Daoy (cell line): ENCODE measurements at places on chromosomes 4 and X. TPM values are rescaled to one million over a fixed set of nuclear protein-coding genes. Genes with fewer than 3 reads are reported as not detected.
A peak's percentile ranks its signal among the peaks of the same experiment; 100 is the strongest.

PAQR3 gene
- 13.5 and 15.3 TPM in 2 replicates for total RNA-seq

- DNase-seq, result no peak
Measured at GRCh38 chr4:40933272-40934053, 183.7 kb downstream of the NSUN7 start.

CFAP47 gene
- total RNA-seq, result 0.06 and 0.17 TPM in 2 replicates

FOXR2 gene
- total RNA-seq, result 6.0 and 7.2 TPM in 2 replicates

DNA sequence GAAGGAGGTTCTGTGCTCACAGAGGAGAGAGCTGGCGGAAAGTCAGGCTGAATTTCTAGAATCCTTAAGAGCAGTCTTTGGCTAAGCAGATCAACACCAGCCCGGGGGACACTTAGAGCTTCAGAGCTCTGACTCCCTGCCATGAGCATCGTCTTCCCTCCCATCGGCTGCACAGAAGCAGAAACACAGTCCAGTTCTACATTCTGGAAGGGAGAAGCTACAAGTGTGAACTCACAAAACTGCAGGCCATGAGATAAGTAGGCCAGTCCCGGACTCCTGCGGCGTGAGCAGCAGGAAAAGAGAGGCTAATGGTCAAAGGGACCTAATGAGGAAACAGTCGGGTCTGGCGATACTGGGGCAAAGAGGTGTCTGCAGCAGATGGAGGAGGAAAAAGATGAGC lies 211.5 kb downstream of the DHX15 start:
- DNase-seq, result no peak

PAGE4 gene
- not detected in 2 replicates for total RNA-seq

RPL34 gene
- 621 and 803 TPM in 2 replicates for total RNA-seq

- DNase-seq, result no peak
Measured at GRCh38 chr4:124201636-124202035, 510.9 kb downstream of the ANKRD50 start.

GYPA gene
- not detected in 2 replicates for total RNA-seq

PDE5A gene
- 8.3 and 12.8 TPM in 2 replicates for total RNA-seq

DNA sequence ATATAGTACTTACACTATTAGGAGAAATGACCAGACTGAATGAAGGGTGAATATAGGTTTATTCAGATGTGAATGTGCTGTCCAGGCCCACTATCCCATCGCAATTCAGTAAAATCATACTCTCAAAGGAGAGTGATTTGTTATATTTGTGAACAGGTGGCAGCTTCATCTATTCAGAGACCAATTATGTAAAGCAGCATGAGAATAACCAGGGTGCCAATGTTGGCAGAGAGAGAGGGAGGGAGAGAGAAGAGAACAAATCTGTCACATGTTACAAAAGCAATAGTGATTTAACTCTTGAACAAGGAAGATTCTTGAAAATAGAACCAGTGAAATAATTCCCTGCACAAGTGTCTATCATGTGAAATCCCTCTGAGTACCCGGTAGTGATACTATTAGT lies 38.9 kb upstream of the TLL1 start:
- DNase-seq, result no peak

DNA sequence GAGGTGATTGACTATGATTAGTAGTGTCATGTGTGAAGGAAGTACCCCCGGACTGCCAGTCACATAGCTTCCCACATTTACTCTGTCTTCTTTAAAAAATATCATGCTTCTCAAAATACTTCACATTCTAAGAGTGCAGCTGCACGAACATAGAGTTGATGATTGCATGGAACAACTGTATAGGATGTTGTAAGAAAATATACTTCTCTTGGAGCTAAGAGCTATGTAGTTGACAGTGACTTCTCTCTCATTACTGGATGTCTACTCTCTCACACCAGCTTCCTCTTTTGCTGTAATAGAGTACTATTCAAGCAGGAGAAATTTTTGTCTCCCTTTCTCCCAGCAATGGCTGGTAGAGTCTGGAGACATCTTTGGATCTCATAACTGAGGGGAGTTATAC lies 99.4 kb upstream of the PUDP start:
- no peak for DNase-seq

DNA sequence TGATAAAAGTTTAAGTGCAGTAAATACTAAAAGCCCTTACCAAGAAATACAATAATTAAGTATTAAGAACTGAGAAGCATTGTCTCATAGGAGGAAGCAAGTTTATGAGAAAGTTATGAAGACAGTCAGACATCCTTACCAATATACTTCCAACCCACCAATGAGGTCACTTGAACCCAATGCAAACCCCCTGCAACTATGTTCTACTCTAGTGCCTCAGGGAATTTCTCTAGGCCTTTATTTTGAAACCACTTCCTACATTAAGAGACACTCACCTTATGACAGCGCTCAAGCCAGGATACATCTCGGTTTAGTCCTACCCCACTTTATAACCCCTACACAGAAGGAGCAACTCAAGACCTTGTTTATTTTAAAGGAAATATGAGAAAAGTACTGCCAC lies 61.3 kb downstream of the STPG2 start:
- no peak for DNase-seq

DCLK2 gene
- total RNA-seq, result 9.7 and 13.5 TPM in 2 replicates

DNA sequence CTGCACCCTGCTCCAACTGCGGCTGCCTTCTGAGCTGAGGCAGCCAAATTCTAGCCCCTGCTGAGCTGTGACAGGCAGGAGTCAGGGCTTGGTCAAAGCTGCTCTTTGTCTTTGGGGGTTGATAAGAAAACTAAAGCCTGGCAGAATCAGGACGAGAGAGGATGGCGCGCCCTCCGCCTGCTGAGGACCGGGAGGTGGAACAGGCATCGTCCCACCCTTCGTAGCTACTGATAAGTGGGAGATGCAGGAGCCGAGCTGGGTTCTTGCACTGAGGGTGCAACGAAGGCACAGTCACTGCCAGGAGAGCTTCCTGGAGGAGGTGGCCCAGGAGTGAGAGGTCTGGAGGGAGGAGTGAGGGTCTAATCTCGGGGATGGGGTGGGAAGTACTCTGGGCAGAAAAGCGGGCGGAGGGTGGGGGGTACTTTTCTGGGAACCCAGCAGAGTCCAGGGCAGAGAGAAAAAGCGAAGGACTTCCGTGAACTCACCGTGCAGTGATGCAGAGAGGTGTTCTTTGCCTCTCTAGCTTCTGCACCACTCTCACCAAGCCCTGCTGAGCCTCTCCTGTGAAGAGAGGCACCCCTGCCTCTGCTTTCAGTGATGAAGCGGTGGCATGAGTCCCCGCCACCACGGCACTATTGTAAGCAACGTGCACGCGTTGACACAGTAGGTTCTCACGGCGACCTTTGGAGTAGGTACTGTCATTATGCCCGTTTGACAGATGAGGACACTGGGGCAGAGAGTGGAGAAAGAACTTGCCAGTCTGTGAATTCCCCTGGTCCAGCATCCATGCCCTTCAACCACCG lies 107.8 kb downstream of the SORCS2 start:
- no peak for DNase-seq

DNA sequence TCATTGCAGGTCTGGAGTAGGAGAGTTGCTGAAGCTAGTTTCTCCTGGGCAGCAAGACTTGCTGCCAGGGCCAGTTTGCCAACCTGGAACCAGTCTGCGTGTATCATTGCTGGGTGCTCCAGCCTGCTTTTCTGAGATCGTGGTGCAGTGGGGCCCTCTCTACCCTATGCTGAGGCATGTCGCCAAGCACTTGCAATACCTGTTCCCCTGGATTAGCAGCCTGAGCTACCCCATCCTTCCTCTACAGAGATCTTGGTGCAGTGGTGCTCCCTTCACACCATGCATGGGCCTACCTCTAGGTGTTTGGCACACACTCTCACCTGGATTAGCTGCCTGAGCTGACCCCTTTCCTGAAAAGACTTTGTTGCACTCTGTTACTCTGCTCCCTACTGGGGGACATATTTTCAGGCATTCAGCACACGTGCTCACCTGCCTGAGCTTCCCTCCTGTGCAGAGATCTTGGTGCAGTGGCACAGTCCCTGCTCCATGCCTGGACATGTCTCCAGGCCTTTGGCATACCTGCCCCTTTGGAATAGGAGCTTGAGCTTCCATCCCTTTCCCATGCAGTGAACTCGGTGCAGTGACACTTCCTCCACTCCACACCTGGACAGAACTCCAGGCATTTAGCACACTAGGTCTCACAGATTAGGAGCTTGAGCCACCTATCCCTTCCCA lies 133.7 kb upstream of the CXCL13 start:
- DNase-seq, result no peak

GPR78 gene
- not detected in 2 replicates for total RNA-seq

GRCh38 chr4:144716778-144717177 lies 70.8 kb downstream of the HHIP start:
- no peak for DNase-seq

GRCh38 chr4:55864577-55865223 lies 11.3 kb downstream of the EXOC1 start:
- no peak for DNase-seq

DNA sequence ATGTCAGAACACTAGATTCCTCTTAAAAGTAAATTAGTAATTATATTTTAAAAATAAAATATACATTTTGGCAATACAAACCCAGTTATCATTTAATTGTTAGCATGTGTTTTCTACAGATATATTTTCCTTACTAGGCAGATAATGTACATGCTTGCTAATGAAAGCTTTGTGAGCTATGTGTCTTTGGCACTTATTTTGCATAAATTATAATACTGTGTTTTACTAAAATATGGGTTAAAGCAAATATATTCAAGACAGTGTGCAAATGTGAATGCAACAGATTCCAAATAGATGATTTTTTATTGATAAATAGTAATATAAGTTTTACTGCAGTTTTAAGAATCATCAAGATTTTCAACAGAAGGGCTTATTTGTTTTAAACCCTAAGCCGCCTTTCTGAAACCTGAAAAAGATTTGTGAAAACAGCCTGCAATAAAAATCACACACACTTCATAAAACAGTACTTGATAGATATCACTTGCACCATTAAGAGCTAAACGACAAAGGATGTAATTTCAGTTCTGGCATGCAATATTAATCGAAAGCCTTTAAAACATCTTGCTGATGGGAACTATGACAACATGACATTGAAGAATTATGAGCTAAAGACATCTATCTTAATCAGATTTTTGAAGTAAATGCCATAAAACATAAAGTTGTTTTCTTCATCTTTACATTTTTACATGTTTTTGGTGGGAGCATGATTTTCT lies 333.3 kb downstream of the DCTD start:
- DNase-seq, result no peak

GRCh38 chr4:34861666-34862065 lies 1382.6 kb downstream of the ARAP2 start:
- DNase-seq, result no peak

DNA sequence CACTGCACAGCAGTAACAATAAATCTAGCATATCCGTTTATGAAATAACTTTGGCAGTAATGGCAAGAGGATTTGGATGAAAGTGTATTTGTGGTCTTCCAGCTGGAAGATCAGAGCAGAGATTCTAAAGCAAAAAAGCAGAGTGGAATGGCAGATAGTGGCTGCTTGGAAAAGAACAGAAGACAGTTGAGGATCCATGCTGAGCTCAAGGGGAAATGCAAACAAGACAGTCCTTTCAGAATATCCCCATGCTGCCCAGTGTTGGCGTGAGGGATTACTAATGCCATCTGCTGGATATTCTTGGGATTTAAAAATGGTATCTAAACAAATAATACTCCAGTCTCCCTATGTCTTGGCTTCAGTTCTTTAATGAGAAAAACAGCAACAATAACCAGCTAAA lies 629.1 kb upstream of the ATOH1 start:
- DNase-seq, result peak; percentile 14

- DNase-seq, result peak; percentile 73
Measured at GRCh38 chrX:124406294-124407014, 60.1 kb downstream of the SH2D1A start.

- DNase-seq, result no peak
Measured at GRCh38 chr4:60944060-60944459, 256.1 kb upstream of the ADGRL3 start.

- DNase-seq, result no peak
Measured at GRCh38 chr4:95170176-95170575, 378.6 kb downstream of the UNC5C start.

DNA sequence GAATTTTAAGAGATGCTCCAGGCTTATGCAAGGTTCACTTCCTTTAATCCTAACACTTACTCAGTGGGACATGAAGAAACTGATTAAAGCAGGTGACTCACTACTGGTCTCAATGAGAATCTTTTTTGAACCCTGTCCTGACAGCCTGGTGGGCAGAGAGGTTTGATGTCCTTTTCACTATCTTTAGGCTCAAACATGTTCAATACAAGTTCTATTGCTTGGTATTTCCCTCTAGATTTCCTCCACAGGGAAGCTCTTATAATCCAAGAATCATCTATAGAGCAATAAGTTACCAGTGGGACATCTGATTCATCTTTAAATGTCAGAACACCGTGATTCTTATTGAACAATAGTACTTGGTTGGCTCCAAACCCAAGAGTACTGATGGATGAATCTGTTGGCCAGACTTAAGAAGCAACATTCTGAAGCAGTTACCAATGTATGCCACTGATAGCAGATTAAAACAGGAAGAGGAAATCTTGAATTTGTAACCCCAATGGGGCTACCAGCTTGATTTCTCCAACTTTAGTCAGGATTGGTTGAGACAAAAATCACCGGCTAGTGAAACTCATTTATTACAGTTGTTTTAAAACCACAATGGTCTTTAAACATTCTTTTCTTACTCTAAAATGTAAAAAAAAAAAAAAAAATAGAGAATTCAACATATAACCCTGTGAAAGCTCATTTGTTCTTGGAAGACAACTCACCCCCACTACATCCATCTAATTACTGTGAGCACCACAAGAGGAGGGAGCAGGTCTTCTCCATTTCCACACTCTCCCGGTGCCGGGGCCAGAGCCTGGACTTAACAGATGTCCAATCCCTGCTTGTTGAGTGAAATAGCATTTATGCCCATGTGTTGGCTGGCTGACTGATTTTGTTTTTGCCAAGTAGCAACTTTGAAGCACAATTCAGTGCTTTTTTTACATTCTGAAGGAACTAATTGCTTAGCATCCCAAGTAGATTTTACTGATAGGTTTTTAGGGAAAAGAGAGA lies 43.3 kb downstream of the FGFBP1 start:
- DNase-seq, result no peak

DMP1 gene
- not detected in 2 replicates for total RNA-seq

- no peak for DNase-seq
Measured at GRCh38 chrX:154366666-154367055, 7.8 kb downstream of the FLNA start.

DNA sequence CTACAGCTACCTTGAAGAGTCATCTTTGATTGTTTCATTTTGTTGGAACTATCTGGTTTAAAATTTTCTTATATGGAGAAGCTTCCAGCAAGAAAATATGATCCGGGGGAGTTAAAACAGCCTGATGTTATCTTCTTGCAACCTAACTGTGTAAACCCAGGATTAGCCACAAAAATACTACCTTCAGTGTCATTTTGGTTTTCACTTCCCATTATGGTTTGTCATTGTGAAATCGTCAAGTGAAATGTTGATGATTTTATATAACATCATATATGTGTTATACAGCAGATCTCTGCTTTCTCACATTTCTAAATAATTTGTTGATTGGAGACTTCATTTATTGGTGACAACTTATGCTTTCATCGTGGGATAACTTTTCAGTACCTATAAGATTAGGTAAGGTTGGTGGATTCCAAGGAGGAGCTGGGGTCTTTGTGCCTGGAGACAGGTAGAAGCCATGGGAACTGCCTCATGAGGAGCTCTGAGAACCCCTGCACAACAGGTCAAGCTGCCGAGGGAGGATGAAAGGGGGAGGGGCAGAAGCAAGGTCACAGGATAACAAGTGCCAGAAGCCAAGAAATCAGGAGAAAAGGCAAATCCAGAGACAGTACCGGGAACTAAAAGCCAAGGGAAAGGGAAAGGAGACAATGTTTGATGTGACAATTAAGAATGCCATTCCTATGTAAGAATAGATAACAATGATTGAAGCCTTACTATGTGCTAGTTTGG lies 7.2 kb downstream of the ARHGAP24 start:
- no peak for DNase-seq

FAM9B gene
- not detected in 2 replicates for total RNA-seq
